ENCODE measurements at places on chromosomes 2 and 18.

- no peak for DNase-seq
Measured at GRCh38 chr2:58767828-58768714, 526.9 kb upstream of the FANCL start.

- no peak for DNase-seq
Measured at GRCh38 chr2:74502147-74502719, 2.8 kb upstream of the LBX2 start.

DNA sequence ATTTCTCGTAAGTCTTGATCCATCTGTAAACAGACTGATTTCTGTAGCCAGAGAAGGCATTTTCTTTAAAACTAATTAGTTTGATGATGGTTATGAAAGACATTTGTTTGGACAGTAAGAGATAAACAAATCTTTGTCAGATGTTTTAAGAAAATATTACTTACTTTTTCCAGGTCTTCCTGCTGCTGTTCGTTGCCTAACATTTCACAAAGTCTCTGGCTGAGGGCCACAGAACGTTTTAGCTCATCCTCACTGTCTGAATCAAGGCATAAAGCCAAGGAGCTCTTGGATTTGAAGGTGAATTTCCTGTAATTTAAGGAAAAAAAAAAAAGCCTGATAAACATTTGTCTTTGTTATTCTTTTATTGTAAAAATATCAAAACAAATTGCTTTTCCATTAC lies 57.8 kb downstream of the VIL1 start:
- no peak for DNase-seq

DNA sequence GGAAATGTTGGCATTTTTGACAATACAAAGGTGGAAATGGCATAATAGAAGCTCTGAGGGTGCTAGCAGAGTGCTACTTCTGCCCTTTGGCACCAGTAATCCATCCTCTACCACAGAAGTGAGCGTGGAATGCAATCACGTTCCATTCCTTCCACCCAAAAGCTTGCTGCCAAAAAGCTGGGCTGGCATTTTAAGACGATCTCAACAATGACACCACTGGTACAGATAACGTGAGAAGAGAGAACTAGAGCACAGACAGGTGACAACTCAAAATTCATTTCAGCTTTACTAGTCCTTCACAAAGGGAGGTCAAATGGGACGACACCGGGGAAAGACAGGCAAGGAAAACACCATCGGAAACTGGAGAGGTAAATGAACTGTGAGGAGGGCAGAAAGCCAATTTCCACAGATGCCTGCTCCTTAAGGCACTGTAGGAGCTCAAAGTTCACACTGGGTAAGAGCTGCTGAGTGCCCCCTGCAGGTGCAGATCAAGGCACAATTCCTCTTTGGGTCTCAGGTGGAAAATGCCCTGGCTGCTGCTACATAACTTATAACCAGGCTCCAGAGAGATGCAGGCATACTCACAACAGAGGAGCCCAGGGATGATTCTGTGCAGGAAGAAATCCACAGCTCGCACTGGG lies 50.7 kb upstream of the RNU4ATAC start:
- no peak for DNase-seq

- no peak for DNase-seq
Measured at GRCh38 chr2:170368370-170368769, 190.4 kb downstream of the MYO3B start.

GRCh38 chr2:56191617-56192016 lies 7.8 kb downstream of the CCDC85A start:
- no peak for DNase-seq

DNA sequence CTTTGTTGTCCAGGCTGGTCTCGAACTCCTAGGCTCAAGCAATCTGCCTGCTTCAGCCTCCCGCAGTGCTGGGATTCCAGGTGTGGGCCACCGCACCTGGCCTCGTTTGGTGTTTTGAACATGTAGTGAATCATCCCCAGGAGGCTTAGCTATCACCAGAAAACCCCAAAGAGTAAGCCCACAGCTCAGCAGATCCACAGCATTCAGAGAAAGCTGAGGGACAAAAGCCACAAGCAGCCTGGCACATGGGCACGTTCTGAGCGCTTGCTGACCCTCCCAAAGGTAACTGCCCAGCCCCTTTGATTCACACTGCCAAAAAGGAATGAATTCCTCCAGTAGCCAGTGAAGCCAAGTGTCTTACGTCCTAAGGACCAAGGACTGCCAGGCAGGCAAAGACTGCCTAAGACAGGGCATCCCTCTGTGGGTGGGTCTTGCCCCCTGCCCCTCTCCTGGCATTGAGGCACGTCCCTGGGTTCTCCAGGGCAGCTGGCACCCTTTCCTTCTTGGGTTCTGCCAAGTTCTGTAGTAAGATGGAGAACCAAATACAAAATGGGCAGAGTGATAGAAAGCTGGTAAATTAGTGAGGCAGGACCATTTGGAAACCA lies 31.7 kb downstream of the MBP start:
- DNase-seq = no peak

GRCh38 chr18:58407263-58407648 lies 221.6 kb downstream of the ALPK2 start:
- no peak for DNase-seq

DNA sequence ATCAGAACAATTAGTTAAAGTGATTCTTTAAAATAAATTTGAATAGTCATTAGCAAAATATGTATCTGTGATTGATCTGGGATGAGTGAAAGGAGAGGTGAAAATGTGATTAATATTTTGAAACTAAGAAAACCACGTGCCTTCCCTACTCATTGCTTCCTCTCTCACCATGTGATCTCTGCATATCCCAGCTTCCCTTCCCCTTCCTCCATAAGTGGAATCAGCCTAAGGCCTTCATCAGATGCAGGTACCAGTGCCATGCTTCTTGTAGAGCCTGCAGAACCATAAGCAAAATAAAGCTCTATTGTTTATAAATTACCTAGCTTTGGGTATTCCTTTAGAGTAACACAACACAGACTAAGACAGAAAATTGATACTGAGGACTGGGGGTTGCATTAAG lies 11.2 kb upstream of the STAT1 start:
- DNase-seq = no peak

GRCh38 chr2:25420820-25421237 lies 79.1 kb upstream of the DNMT3A start:
- DNase-seq = no peak

Measured in GOT3 (cell line).